Psoas muscle (tissue), 8 donors: ENCODE measurements at places on chromosomes 4 and X.

DNA sequence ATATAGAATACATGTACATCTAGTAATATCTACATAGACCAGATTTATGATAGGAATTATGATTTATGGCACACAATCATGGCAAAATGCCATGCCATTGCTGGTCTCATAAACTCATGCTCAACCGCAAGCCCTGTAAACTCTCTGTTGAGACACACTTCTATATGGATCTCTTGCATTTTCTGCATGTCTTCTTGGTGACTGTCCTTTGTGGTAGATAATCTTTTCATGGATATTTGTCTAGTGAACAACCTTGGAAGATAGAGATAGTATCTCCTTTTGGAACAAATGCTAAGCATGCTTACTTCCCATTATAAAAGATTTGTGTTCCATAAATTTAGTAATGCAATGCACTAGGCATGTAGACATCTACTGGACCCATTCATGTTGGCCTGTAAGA lies 328.0 kb downstream of the NAF1 start:
- no peaks in the 10 kb centered on the region for H3K4me1 ChIP-seq
- H3K27ac ChIP-seq: no peak overlapping the region
- no peak for DNase-seq
- no peaks in the 10 kb centered on the region for H3K27me3 ChIP-seq

GRCh38 chr4:163922302-163922701 lies 427.8 kb downstream of the TMA16 start:
- H3K4me1 ChIP-seq: no peaks in the 10 kb centered on the region
- DNase-seq: no peak
- no peak overlapping the region for H3K27ac ChIP-seq

DNA sequence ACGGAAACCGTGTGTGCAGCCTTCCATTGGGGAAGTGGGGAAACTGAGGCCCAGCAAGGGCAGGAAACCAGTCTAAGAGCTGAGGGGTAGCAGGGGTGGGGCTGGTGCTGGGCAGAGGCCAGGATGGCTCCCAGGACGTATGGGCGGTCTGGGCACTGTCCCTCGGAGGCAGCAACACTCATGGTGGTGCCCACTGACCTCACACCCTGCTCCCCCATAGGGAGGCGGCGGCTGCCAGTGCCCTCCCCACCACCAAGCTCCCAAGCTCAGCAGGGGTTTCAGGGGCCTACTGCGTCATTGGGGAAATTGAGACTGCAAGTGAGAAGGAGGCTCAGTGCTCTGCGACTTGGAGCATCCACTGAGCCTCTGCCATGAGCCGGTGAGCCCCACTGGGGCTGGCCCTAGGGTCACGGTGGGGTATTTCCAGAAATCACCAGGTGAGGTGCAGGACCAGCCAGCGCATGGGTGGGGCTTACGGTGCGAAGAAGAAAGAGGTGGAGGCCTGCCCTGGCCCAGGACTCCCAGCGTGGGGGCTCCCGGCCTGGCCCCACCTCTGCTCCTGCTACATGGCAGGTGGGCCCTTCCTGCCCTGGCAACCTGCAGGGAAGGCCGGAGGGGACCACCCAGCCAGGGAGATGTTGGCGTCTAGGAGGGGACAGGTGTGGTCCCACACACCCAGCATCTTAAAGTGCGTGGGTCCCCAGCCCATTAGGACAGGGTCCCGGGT lies 915 bp downstream of the MSANTD1 start:
- no peaks in the 10 kb centered on the region for H3K27me3 ChIP-seq
- no peak overlapping the region for H3K27ac ChIP-seq
- DNase-seq: peak; percentile 45
- no peaks in the 10 kb centered on the region for H3K36me3 ChIP-seq
- no peaks in the 10 kb centered on the region for H3K4me1 ChIP-seq
- no peak overlapping the region for H3K4me3 ChIP-seq

DNA sequence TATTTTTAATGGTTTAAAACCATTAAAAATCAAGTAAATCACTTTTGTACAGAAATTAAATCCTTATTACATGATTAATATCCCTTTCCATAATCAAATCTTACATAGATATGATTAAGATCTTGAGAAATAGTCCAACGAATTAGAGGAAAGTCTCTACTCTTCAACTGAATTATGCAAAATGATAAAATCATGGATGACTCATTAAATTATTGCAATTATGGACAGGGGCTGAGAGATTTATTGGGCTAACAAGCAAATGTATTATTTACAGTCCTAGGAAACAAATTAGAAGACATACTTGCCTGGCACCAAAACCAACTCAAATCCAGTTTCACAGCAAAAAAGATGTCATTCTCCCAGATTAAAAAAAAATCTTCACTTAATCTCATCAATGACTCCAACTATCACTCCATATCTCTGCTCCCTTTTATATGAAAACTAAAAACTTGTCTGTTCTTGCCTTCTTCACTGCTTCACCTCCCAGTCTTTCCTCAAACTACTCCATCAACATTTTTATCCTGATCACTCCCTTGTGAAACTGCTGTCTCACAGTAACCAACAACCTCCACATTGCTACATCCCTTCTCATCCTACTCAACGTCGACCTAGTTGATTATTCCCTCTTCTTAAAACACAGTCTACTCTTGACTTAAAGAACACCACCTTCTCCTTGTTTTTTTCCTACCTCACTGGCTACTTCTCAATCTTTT lies 18.4 kb upstream of the DDX60 start:
- no peak overlapping the region for H3K27ac ChIP-seq
- no peak overlapping the region for H3K4me3 ChIP-seq
- H3K4me1 ChIP-seq: peaks cover 5% of the 10 kb centered on the region
- H3K27me3 ChIP-seq: no peaks in the 10 kb centered on the region
- DNase-seq: no peak

DNA sequence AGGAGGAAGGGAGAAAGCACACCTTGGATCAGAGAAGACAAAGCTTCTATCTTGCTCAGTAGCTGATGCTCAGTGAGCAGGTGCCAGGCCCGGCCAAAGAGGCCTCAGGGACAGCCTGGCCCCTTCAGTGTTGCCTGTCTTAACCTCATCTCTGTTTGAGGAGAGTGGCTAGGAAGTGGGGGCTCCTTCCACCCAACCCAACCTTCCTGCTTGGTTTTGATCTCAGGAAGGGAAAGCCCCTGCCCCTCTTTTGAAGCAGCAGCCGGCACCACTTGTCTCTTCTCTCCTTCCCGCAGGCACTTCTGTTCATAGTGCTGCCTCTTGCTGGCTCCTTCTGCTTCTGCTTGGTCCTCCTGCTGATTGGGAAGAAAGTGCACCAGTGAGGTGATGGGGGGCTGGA lies 2.4 kb upstream of the AFF2 start:
- no peak for DNase-seq
- H3K4me1 ChIP-seq: no peaks in the 10 kb centered on the region
- no peaks in the 10 kb centered on the region for H3K36me3 ChIP-seq
- H3K4me3 ChIP-seq: no peak overlapping the region
- H3K27me3 ChIP-seq: peaks cover 23% of the 10 kb centered on the region

DNA sequence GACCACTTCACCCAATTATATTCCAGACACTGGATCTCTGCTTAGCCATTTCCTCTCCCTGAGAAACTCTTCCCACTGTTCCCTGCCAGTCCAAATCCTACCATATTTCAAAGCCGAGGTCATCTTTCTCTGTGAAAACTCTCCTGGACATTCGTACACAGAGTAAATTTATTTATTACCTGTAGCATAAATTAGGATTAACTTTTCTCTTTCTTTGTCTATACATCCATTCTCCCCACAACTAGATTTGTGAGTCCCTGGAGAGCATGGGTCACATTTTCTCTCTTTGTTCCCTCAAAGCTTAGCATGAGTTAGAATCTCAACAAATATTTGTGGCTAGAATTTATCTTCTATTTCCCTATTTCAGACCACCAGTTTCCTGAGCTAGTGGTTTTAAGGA lies 27.8 kb upstream of the SMIM10 start:
- H3K27ac ChIP-seq: no peak overlapping the region
- H3K36me3 ChIP-seq: no peaks in the 10 kb centered on the region
- no peak for DNase-seq
- no peak overlapping the region for H3K4me3 ChIP-seq
- H3K27me3 ChIP-seq: no peaks in the 10 kb centered on the region
- no peaks in the 10 kb centered on the region for H3K4me1 ChIP-seq

DNA sequence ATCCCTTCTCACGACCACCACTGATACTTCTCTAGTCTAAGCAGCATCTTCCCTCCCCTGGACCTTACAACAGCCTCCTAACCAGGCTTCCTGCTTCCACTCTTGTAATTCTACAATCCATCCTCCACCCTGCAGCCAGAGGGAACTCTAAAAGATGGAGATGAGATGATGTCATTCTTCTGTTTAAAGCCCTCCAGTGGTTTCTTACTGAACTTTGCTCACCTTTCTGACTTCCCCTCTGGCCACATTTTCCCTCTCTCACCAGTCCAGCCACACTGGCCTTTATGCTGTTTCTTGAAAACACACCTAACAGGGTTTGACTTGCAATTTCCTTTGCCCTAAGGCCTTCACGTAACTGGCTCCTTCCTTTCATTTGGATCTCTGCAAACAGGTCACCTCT lies 191.4 kb upstream of the NHS start:
- no peak overlapping the region for H3K27ac ChIP-seq
- no peak for DNase-seq
- no peaks in the 10 kb centered on the region for H3K36me3 ChIP-seq
- no peaks in the 10 kb centered on the region for H3K4me1 ChIP-seq
- no peaks in the 10 kb centered on the region for H3K27me3 ChIP-seq
